ENCODE measurements at places on chromosomes 4 and X.

DNA sequence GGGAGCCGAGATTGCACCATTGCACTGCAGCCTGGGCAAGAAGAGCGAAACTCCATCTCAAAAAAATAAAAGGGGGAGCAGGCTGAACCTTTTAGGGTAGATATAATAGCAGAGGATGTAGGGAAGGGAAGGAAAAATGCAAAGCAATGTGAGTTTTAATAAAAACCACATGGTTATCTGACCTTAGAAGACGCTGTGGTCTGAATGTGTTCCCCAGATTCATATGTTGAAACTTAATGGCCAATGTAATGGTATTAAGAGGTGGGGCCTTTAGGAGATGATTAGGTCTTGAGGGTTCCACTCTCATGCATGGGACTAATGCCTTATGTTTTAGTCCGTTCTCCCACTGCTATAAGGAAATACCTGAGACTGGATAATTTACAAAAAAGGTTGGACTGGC lies 114.1 kb upstream of the STX18 start:
- DNase-seq, result no peak

DNA sequence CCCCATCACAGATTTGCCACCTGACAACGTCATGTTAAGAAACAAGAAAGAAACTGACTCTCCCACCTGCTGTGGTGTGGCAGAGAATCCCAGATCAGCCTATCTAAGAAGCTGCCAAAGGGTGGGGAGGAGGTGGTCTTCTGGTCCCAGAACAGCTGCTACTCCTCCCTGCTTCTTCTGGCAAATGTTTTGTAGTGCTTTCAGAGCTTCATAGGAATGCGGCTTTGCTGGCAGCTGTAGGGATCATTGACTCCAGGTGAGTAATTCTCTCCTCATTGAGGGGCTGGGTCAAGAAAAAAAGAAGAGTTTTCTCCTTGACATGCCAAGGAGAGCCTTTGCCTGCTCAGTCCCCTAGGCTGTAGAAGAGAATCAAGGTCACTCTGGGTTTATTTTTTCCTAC lies 23.3 kb downstream of the NRK start:
- DNase-seq, result no peak

- DNase-seq, result no peak
Measured at GRCh38 chr4:41512596-41512995, 25.4 kb upstream of the LIMCH1 start.

DNA sequence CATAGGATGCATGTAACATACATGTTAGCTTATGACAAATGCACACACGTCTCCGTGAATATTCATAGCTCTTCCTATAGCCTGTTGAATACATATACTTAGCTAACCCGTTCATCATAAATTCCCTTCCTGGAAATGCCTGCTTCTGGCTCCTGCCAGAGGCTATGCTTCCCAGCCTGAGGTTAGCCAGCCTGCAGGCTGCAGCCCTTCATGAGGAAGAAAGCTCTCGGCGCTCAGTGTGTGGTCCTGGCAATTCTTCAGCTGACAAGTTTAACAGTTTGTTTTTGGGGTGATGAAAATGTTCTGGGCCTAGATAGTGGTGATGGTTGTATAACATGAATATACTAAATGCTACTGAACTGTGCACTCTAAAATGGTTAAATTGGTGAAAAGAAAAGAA lies 48.8 kb upstream of the MAN2B2 start:
- no peak for DNase-seq

DNA sequence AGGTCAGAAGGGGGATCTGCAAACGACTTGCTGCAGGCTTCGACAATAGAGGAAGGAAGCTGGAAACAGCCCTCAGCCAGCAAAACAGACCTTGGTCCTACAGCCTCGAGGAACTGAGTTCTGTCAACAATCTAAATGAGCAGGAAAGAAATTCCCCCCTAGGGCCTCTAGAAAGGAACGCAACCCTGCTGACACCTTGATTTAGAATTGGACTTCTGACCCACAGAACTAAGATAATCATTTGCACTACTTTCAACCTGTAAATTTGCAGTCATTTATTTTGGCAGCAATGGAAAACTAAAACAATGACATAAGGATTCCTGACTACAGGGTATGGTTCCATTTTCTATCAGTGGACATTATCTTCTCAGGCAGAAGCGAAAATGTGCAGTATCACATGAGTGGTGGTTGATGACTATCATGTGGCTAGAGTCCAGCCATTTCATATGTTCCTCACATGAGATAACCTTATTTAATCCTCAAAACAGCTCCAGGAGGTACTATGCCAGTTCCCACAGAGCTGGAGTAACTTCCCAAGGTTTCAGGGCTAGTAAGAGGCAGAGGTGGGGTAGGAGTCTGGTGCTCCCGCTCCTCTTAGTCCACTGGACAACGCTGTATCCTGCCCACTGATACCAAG lies 61.6 kb downstream of the SAT1 start:
- no peak for DNase-seq

DNA sequence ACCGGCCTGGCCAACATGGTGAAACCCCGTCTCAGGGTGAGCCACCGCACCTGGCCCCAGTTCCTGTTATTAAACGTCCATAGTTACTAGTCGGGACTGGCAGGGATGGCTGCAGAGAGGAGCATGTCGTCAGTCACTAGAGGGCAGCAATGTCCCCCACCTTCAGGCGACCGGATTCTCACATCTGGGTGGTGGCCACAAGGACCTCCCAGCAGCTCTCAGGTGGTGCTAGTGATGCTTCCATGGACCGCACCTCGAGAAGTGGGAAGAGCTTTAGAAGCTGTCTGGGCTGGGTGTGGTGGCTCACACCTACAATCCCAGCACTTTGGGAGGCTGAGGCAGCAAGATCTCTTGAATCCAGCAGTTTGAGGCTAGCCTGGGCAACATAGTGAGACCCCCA lies 13.3 kb upstream of the IL3RA start:
- DNase-seq, result no peak

GRCh38 chrX:87895421-87895820 lies 377.8 kb downstream of the KLHL4 start:
- no peak for DNase-seq

GRCh38 chr4:75849461-75849860 lies 52.8 kb downstream of the PPEF2 start:
- no peak for DNase-seq

DNA sequence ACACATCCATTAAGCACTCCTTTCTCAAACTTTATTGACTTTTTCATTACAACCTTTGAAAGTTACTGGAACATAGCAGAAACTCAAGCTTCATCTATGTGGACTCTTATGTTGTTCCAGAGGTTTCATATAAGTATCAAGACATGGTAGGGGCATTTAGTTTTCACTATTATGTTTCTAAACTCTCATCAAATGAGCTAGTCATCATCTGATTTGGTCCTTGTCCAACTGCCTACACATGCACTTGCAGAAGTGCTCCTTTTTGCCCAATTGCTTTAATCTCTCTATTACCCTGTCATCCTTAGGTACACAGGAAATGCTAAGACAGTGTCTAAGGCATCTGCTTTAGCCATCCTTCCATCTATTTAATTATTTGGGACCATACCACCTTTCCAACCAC lies 42.2 kb upstream of the EPGN start:
- no peak for DNase-seq

GRCh38 chrX:148192547-148192946 lies 211.4 kb downstream of the FMR1NB start:
- no peak for DNase-seq

GRCh38 chr4:80434238-80434637 lies 98.7 kb downstream of the CFAP299 start:
- DNase-seq, result no peak

DNA sequence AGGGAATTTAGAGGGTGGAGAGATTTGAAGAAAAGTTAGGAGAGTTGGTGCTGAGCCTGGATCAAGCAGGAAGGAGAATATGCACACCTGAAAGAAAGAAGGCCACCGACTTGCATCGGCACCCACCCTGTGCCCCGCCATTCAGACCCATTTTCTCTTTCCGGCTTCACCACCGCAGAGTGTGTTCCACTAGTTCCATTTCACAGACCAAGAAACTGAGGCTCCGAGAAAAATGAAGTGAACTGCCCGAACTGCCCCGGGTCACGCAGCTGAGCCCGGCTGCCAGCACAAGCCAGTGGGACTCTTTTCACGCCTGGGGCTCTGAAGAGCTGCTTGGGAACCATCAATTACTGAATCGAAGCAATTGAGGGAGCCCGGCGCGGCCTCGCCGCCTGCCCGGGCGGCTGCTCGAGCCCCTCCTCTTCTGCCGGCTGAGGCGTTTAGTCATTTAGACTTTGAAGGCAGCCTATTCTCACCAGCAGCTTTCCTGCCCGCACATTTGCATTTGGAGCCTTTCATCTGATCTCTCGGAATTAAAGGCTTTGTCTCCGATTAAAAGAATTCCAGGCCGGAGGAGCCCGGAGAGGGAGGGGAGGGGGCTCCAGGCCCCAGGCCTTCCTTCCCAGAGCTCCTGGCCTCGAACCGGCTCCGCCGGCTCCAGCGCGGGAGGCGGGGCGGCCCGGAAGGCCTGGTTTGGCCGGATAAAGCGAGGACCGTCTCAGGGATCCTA lies 140.2 kb upstream of the PJA1 start:
- DNase-seq, result no peak
